ENCODE measurements at places on chromosomes 2 and 18. TPM values are rescaled to one million over a fixed set of nuclear protein-coding genes. Genes with fewer than 3 reads are reported as not detected.

DNA sequence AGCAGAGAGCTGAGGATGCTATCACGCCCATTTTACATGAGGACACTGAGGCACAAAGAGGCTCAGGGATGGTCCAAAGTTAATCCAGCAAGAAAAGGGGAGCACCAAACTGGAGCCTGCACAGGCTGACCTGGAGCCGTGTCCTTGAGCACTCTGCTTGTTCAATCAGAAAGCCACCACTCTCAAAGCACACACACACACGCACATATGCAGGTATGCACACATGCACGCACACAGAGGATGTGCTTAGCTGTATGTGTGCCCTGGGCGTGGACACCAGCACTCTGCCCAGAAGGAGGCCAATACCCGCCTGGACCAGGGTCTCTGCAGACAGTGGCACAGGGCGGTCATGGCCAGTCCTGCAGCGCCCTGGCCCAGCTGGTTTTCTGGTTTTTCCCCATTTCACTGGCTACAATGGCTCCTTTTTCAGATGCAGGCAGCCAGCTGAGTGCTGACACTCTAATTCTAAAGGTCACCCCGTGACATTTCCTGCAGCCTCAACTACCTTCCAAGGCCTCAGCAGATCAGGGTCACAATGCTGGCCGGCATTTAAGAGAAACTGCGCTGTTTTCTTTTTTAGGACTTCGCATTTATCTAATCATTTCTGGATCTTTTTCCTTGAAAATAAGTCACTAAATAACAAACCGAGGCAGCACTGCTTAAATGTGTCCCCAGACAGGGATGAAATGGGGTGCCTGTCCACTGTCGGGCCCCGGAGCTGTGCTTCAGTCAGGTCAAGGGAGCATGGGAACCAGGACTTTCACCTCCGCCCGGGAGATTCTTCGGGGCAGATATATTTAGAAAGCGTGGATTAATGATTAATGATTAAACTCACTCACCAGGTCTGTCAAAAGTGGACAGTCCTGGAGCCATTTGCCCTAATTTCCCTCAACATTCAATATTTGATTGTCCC is 104.5 kb downstream of the HDAC4 start:
- H3K36me3 ChIP-seq: no peaks in the 10 kb centered on the region
- H3K27ac ChIP-seq: peak overlapping the region; percentile 93
- DNase-seq: no peak
- H3K4me3 ChIP-seq: peak overlapping the region; percentile 86

DNA sequence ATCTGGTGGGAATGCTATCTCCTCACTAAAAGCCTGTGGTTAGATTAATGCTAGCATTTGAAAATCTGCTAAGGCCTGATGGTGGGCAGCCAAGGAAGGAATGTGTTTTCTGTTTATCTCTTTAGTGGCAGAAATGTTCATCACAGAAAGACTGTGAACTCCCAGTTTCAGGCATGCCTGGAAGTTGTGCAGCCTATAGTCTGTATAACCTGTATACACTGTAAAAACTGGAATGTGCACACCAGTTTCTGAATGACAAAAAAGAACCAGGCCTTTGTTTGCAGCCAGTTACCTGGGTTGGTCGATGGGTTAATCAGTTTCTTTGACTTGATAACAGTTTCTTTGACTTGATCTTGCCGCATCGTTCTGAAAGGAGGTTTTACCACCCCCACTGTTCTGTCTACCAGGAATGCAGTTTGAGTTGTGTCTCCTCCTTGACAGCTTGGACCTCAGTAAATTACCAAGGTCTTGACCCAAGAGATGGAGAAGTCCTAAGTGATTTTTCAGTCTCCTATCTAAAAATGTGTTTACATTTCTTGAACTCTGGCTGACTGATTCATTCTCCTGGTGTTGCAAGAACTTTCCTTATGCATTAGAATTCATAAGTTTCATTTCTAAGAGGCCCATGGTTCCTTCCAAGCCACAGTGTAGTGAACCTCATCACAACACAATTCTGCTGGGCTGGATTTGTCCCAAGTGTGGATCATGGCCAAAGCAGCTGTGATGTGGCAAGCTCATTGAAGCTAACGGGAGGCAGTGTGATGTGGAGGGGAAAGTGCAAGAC is 62.2 kb downstream of the KIAA2012 start:
- H3K27ac ChIP-seq: no peak overlapping the region
- H3K4me1 ChIP-seq: no peaks in the 10 kb centered on the region
- no peak overlapping the region for H3K4me3 ChIP-seq
- DNase-seq: no peak
- H3K27me3 ChIP-seq: no peaks in the 10 kb centered on the region

GRCh38 chr2:224257156-224257555 is 144.8 kb downstream of the FAM124B start:
- peaks cover 2% of the 10 kb centered on the region for H3K4me1 ChIP-seq
- H3K27me3 ChIP-seq: peaks cover 16% of the 10 kb centered on the region
- H3K27ac ChIP-seq: no peak overlapping the region
- no peak for DNase-seq
- no peak overlapping the region for H3K4me3 ChIP-seq

GRCh38 chr2:172461591-172462372 is 34.4 kb downstream of the ITGA6 start:
- DNase-seq: peak; percentile 82
- peaks cover 61% of the 10 kb centered on the region for H3K4me1 ChIP-seq
- H3K27ac ChIP-seq: peak overlapping the region; percentile 96

GRCh38 chr18:79509536-79509930 is 113.8 kb downstream of the NFATC1 start:
- DNase-seq: no peak
- H3K27me3 ChIP-seq: no peaks in the 10 kb centered on the region
- H3K4me3 ChIP-seq: no peak overlapping the region

DNA sequence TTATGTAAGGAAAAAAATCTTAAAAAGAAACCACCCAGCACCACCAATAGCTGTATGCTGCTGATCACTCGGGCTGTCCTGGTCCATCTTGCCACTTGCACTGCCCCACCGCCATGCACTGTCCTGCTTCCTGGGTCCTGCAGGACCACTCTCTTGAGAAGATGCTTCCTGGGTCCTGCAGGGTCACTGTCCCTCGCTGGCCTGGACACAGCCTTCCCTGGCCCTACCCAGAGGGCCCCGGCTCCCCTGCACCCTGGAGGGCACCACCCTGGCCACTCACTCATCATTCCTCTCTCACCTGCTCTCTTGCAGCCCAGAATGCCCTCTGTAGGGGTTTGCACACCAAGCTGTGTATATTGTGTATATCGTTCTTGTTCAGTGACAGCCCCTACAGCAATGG is 2.4 kb upstream of the OTOS start:
- no peak overlapping the region for H3K27ac ChIP-seq
- peaks cover 1% of the 10 kb centered on the region for H3K27me3 ChIP-seq
- H3K4me1 ChIP-seq: no peaks in the 10 kb centered on the region
- no peak overlapping the region for H3K4me3 ChIP-seq

DNA sequence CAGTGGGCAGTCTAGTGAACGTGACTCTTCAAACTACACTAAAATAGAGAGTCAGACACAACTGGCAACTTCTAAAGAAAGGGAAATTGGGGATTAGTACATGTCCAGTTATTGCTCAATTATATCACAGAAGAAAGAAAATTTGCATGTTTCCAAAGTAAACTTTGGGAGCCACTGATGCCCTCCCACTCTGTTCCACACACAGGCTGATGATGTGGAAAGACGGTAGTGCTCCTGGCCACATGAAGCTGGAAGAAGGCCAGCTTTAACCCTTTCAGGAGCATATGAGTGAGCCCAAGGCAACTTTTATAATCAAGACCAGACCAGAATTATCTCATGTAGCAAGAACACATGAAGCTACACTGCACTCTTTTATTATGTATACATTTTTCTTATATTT is 141.0 kb downstream of the NR4A2 start:
- H3K4me3 ChIP-seq: no peak overlapping the region
- no peak overlapping the region for H3K27ac ChIP-seq
- no peaks in the 10 kb centered on the region for H3K4me1 ChIP-seq
- peaks cover 3% of the 10 kb centered on the region for H3K27me3 ChIP-seq
- no peaks in the 10 kb centered on the region for H3K36me3 ChIP-seq

- H3K4me1 ChIP-seq: no peaks in the 10 kb centered on the region
- H3K27me3 ChIP-seq: no peaks in the 10 kb centered on the region
- H3K36me3 ChIP-seq: no peaks in the 10 kb centered on the region
- DNase-seq: no peak
Measured at GRCh38 chr2:26757873-26758789, 6.0 kb upstream of the SLC35F6 start.

GRCh38 chr2:54396107-54396506 is 60.0 kb upstream of the SPTBN1 start:
- H3K4me3 ChIP-seq: no peak overlapping the region
- H3K27ac ChIP-seq: no peak overlapping the region
- peaks cover 3% of the 10 kb centered on the region for H3K4me1 ChIP-seq
- no peaks in the 10 kb centered on the region for H3K27me3 ChIP-seq
- peaks cover 5% of the 10 kb centered on the region for H3K36me3 ChIP-seq
- no peak for DNase-seq

DNA sequence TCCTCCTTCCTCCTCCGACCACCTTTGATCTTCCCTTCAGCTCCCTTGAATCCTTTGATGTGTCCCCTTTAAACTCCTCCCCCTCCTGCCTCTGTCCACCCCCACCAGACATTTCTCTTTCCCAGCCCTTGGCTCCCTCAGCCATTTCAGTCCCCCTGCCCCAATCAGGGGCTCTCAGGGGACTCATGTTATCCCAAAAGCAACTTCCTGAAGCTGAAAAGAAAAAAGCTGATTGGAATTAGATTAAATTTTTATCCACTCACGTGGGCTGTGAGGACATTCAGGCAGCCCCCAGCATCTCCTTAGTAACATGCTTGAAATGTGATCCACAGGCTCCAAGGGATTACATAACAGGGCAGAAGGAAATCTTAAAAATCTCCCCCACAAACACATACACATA is 81.3 kb downstream of the NEURL3 start:
- no peak overlapping the region for H3K4me3 ChIP-seq
- H3K27ac ChIP-seq: no peak overlapping the region
- DNase-seq: no peak

Gene THUMPD2
- polyA plus RNA-seq: 5.6 TPM

Gene ORC2
- 9.4 TPM for polyA plus RNA-seq

Gene HOXD9
- not detected for polyA plus RNA-seq

Gene GAL3ST2
- polyA plus RNA-seq: not detected

All from naive thymus-derived CD8-positive, alpha-beta T cell (primary cell).